CD4-positive, alpha-beta T cell (primary cell): ENCODE measurements at places on chromosomes 2 and 18.

GRCh38 chr2:169237286-169237685 is 125.0 kb downstream of the LRP2 start:
- DNase-seq: no peak

GRCh38 chr2:195586062-195586714 is 70.8 kb upstream of the SLC39A10 start:
- no peak for DNase-seq

GRCh38 chr18:73549236-73549635 is 598.4 kb downstream of the FBXO15 start:
- no peak for DNase-seq

DNA sequence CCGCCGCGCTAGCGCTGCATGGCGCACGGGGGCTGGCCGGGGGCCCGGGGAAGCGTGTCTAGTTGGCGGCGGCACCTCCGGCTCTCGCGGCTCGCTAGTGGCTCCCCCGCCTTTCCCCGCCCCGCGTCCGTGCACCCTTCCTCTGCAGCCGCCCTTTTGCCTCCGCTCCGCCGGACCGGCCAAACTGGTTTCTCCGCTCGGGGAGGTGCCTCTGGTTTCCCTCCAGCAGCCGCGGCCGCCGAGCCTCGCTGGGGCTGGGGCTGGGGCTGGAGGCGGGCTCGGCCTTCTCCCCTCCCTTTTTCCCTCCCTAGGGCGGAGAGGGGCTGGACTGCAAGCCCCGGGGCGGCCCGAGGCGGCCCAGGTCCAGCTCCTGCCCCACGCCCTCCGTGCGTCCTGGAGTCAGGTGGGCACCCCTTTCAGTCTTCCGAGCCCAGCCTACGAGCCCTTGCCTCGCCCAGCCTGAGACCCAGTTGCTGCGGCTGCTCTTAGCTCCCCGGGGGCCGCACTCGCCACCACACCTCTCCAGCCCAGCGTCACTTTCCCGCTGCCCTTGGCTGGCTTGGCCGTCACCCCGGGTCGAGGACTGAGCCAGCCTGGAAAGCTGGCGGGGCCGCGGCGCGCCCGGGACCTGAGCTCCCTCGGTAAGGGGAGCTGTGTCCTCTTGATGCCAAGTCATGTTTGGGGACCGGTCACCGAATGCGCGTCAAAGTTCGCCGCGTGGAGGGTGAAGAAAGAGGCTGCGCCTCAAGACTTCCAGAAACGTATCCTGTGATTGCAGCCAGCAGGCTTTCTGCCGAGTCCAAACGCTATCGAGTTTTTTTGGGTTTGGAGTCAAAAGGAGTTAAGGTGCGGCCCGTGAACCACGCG is at the start of gene ATP8B1:
TSS of gene ATP8B1 (minus strand) at position 213 of the 867 bp plus-strand sequence. CDS start 71,508 bp downstream, outside the sequence.
- no peak for DNase-seq

DNA sequence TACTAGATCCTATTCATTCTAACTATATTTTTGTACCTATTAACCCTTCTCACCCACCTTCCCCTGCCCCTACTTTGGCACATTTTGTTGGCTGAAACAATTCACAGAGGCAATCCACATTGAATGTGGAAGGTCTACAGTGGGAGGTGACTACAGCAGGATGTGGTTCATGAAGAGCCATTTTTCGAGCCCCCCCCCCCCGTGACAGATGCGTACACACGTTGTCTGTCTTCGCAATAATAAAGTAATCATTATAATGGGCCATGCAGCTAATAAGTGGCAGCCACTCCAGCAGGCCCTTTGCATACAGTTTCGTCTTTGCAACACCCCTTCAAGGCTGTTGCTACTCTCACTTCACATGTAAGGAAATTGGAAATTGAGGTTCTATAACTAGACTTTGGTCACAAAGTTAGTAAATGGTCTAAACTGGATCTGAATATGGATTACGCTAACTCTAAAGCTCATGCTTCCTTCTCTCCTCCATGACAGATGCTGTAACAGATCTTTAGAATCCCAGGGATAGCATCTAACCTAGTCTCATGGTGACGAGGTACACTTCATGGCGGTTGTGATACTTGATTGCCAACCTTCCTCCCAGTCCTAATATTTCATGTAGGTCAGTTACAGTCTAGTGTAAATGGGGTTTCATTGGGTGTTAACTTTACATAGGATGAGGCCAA is 176.8 kb downstream of the MYCN start:
- DNase-seq: no peak

DNA sequence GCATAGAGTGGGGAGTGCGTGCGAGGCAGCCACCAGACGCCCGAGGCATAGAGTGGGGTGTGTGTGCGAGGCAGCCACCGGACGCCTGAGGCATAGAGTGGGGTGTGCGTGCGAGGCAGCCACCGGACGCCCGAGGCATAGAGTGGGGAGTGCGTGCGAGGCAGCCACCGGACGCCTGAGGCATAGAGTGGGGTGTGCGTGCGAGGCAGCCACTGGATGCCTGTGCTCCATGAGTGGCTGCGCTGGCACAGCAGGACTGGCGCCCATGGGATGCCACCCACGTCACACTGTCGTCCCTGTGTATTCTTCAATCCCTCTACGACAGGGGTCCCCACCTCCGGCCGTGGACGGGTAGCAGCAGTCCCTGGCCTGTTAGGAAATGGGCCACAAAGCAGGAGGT is 221.9 kb downstream of the HDAC4 start:
- DNase-seq: no peak

GRCh38 chr2:150095361-150096095 is 391.9 kb downstream of the RND3 start:
- DNase-seq: no peak

DNA sequence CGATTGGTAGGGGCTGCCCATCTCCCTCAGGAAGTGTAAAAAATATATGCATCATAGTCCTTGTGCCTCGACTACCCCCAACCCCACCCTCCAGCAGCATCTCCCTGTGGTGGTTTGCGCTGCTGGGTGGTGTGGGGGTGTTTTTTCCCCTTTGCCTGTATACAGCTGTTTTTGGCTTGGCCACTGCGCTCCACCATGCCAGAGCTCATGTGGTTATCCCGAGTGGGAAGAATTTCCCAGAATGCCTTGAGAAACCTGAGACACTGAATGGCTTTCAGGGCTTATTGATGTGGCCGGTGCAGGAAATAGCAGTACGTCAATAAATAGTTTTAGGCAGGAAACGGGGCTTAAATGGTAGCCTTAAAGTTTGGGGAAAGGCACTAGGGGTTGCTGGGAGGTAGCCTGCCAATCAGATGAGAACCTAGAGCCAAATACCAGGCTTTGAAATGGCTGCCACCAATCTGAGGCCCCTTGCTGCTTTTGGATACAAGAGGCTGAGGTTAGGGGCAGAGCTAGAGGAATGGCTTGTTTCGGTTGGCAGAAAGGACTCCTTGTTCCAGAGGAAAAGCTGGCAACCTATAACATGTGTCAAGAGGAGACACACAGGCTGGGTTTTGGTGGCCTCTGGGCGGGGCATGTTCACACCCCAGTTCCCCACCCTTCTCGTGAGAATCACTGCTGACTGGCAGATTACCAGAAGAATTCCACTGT is 144.1 kb downstream of the SMAD7 start:
- DNase-seq: peak; percentile 81

DNA sequence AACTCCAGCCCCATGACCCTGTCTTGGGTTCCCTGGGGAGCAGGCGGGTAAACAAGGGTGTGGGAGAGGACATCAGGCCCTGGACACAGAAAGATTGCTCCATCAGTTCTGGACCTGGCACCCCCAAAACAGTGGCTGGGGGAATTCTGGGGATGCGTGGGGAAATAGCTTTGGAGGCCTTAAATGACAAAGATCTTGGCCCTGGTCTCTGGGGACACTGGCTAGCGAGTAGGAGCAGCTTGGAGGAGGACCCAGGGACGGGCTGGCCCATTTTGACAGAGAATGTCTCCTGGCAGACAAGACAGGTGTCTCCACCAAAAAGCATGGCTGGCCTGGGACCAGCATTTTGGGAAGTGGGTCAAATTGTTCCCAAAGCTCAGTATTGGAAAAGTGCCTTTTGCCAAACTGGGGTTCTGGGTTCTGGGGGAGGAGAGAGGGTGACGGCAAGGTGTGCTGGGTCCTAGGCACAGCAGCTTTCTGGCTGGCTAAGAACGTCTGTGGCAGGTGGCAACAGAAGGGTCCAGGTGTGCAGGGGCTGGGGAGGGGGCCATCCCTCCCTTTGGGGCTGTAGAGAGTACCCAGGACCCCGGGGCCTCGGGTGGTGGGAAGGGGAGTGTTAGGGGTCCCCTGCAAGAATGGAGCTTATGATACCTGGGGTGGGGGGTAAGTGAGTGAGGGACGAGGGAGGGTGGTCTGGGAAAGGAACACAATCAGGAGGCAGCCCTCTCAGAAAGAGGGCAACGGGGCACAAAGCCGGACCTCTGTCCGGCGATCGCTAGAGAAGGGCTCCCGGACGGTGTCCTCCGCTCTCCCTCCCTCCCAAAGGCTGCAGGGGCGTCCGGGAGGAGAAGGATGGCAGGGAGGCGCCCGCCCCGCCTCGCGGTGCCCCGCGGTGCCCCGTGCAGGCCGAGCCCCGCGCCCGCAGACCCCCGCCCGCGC is 556 bp downstream of the CYRIA start:
- no peak for DNase-seq

DNA sequence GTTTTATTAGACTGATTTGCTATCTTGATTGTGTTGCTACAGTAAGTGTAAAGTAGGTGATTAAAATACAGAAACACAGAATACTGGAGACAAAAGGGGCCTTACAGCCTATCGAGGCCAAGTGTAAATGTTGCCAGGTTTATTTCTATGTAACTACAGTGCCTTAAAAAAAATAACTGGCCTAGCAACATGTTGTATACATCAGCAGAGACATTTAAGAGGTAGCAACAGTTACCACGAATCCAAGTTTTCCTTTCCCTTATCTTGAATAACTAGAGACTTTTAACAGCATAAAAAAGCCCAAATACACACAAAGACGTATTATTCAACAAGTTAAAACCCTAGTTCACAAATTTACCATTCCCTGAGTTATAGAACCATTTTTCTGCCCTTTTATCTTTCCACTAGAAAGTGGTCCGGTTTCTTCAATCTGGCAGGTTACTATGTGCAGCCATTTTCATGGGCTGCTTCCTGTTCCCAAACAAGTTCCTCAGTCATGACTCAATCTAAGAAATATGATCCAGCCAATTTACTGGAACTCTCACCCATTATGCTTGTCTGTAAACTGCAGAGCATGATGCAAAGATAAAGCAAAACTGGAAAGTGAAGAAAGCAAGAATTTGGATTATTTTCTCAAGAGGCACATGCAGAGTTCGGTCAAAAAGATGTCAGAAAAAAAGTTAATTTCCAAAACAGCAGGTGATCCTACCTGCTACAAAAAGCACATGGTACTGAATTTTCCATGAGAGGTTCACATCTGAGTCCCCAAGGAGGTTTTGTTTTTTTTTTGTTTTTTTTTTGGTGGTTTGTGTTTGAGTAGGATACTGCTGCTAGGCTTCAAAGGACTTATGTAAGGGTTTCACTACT is 22.2 kb downstream of the NFE2L2 start:
- no peak for DNase-seq

GRCh38 chr18:3624935-3625741 is 175.2 kb downstream of the TGIF1 start:
- DNase-seq: peak; percentile 85

GRCh38 chr2:109339519-109339966 is 210.5 kb downstream of the SH3RF3 start:
- DNase-seq: no peak

DNA sequence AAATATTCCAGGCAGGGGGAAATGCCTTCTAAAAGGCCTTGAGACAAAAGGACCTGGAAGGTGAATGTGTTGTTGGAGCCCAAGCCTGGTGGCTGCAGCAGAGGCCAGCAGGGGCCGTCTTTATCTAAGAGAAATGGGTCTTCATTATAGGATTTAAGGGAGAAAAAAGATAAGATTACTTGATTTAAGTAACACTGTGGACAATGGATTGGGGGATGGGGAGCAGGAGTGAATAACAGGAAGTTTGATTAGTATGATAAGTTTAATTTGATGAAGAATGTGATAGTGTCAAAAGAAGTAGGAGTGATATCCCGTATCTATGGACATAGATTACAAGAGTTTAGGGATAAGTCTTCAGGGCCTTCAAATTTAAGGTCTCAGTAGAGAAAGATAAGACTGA is 64.2 kb downstream of the WDR75 start:
- DNase-seq: no peak

GRCh38 chr2:7748717-7749415 is 831.7 kb downstream of the RNF144A start:
- no peak for DNase-seq

DNA sequence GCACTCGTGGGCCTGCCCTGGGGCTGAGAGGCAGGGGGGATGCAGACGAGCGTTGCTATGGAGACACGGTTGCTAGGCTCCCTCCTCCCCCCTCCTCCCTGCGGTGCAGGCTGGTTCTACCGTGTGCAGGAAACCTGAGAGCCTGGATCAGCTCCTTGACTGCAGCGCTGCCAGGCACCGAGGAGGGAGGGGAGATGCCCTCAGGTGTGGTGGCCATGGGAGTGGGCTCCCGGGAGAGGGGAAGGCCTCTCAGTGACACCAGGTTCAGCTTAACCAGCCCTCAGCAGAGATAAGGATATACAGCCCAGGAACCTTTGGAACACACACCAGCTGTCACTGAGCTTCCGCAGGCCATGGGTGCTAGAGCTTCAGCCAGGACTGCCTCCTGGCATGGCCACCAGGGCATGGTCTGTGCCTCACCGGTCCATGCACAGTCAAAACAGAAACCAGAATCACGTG is 124.4 kb upstream of the PXDN start:
- no peak for DNase-seq

DNA sequence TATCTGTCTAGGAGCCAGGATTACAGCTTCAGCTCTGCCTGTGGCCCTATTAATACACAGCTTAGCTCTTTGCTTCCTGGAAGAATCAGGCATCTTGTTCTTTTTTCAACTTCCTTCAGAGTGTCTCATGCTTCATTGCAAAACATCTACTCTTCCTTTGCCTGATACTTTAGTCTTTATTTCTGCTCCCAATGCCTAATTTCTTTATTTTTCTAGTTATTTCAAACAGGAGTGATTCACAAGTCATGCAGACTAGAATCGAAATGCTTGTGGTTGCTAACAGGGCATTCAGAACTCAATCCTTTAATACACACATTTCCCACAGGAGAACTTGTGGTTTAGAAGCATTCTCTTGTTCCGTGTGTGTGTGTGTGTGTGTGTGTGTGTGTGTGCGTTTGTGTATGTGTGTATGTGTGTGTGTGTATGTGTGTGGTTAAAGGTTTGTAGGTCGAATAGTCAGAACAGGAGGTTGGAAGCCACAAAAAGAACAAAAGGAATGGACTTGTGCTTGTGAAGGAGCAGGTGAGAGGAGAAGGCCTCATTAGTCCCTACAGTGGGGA is 28.3 kb upstream of the INSIG2 start:
- DNase-seq: no peak

- no peak for DNase-seq
Measured at GRCh38 chr18:62957885-62958472, 242.6 kb downstream of the PHLPP1 start.
